ENCODE measurements at places on chromosomes 2 and 18.
A peak's percentile ranks its signal among the peaks of the same experiment; 100 is the strongest.

DNA sequence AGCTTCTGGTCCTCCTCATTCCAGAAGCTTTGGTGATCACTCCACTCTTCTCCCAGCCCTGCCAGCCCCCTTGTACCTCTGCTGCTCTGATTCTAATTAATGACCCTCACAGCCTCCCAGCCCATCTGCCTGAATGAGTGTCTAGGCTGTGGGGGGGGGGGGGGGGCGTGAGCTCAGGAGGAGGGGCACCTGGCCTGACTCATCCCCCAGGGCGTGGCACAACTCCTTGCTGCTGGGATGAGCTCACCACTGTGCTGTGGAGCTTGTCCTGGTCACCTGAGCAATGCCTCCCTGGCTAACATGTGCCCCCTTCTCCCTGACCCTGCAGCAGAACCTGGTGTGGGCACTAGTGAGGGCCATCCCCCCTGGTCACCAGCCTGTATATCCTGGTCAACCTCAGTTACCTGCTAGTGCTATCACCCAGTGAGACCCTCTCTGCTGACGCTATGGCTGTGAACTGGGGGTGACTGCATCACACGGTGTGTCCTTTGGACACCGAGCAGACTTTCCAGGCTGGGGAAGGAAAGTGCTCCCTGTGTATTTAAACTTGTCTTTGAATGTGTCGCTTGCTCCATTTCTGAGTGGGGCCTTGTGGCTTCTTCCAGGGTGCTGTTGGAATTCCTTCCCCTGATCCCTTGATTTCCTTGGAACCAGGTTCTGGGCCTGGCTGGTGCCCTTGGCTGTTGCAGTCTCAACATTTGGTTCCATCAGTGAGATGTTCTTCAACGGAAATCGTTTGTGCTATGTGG is 41.5 kb upstream of the PUM2 start:
- DNase-seq, result no peak

DNA sequence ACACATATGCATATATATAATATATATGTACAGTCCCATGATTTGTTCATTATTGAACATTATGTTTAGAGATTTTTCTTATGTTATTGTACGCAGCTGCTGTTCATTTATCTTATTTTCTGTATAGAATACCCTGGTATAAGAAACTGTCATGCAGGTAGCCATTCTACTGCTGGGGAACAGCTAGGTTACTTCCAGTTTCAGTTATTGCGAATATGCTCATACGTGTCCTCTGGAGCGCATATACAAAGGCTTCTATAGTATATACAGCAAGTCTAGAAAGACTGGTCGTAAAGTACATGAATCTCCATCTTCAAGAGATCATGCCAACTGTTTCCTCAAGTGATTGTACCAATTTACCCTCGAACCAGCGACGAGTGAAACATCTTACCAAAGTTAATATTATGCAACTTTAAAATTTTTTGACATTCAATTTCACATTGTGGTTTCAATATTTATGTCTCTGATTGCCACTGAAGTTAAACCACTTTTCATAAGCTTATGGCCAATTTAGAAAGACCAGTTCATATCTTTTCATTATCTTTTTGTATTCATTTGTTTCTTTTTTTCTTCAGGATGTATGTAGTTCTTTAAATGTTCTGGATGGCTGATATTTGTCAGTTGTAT is 53.5 kb downstream of the RDH14 start:
- DNase-seq, result no peak

DNA sequence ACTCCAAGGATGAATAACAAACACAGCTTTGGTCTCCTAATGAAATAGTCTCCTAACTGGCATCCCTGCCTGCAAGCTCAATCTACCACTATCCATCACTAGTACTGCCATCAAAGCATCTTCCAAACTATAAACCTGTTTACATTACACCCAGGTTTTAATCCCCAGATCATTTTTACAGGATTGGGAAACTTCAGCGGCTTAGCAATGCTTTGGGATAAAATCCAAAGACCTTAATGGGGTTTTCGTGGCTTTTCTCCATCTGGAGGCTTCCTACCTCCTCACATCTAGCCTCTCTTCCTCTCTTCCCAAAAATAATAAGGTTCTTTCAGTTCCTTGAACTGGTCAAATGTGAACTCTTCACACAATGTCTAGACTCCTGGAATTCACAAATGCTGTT is 92.2 kb upstream of the SETBP1 start:
- DNase-seq, result no peak

GRCh38 chr2:25339211-25339674 is 2.5 kb downstream of the DNMT3A start:
- no peak for DNase-seq

- no peak for DNase-seq
These were observed 261.1 kb upstream of the ZEB2 start for GRCh38 chr2:144780983-144781382.

GRCh38 chr2:14866736-14867352 is 234.3 kb downstream of the LRATD1 start:
- no peak for DNase-seq

DNA sequence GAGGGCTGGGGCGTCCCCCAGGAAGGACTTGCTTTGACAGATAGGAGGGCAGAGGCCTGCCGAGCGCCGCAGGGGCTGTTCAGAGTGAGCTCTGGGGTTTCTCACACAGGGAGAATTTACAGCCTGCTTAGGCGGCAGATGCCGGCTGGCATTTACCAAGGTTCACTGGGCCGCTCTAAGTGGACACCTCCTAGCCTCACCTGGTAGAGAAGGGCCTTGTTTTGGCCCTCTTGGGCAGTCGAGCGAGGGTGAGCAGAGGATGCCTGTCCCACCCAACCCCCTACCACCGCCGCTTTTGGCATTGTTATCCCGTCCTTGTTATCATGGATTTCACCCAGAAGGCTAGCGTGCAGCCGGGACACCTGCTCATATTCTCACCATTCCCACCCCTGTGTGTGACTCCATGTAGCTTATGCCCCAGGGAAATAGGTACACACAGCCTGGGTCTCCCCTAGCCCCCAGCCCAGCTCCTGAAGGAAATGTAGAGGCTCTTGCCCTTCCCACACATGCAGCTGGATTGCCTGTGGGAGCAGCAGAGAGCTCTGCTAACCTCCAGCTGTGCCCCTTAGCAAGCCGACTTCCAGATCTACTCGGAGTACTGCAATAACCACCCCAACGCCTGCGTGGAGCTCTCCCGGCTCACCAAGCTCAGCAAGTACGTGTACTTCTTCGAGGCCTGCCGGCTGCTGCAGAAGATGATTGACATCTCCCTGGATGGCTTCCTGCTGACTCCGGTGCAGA is 52.4 kb downstream of the FAM168B start:
- no peak for DNase-seq

- no peak for DNase-seq
These were observed 30.0 kb upstream of the HS6ST1 start for GRCh38 chr2:128348701-128349100.

- DNase-seq, result no peak
These were observed 16.1 kb downstream of the NFATC1 start for GRCh38 chr18:79411614-79412526.

DNA sequence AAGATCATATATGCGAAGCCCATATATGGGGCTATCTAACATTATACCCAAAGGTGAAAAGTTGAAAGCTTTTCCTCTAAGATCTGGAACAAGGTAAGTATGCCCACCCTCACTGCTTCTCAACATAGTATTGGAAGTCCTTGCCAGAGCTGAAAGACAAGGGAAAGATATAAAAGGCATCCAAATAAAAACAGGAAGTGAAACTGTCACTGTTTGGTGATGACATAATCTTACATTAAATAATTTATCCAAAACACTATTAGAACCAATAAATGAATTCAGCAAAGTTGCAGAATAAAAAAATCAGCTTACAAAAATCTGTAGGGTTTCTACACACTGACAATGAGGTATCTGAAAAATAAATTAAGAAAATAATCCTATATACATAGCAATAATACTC is 205.8 kb downstream of the INSIG2 start:
- DNase-seq, result no peak

GRCh38 chr2:54271843-54272627 is 16.0 kb upstream of the TSPYL6 start:
- DNase-seq, result no peak

- no peak for DNase-seq
These were observed 14.4 kb downstream of the ZCCHC2 start for GRCh38 chr18:62537042-62537894.

- no peak for DNase-seq
These were observed 457.2 kb upstream of the HS6ST1 start for GRCh38 chr2:128775914-128776285.

GRCh38 chr2:219509780-219510511 is 4.3 kb upstream of the ASIC4 start:
- DNase-seq, result peak; percentile 49

DNA sequence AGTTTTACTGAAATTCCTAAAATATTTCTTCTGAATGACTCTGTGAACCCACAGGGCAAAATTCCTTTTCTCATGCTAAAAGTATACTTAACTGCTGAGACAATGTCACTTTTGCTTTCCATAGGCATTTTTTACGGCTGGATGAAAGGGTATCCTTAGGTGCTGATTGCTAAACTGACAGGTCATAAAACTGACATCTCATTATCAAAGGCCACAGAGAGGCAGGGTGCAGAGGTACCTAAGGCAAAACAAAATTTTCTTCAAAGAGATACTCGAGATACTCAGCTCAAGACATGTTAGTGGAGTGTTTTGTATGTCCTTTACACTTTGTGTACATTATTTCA is 62.0 kb upstream of the WDR75 start:
- no peak for DNase-seq

GRCh38 chr18:48925491-48925780 is 25.3 kb downstream of the SMAD7 start:
- no peak for DNase-seq

GRCh38 chr2:230773039-230773773 is 60.6 kb downstream of the CAB39 start:
- DNase-seq, result no peak

- no peak for DNase-seq
These were observed 151.0 kb downstream of the ACOXL start for GRCh38 chr2:110883406-110883805.

GRCh38 chr2:128323555-128323931 is 4.9 kb upstream of the HS6ST1 start:
- no peak for DNase-seq

DNA sequence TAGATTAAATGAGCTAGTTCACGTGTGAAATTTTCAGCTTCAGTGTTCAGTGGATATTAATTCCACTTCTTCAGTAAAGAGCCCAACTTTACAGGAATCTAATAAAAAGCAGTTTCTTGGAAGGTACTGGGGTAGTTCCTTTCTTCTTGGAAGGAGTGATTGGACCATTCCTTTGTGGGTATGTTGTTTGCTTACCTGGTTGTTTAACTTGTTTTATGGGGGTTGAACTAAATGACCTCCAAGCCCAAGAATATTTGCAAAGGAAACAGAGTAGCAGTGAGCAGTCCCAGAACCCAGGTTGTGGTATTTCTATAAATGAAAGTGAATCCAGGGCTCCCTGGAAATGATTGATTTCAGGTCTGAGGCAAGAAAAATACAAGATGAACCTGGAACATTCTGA is 31.4 kb downstream of the KCNJ13 start:
- no peak for DNase-seq

DNA sequence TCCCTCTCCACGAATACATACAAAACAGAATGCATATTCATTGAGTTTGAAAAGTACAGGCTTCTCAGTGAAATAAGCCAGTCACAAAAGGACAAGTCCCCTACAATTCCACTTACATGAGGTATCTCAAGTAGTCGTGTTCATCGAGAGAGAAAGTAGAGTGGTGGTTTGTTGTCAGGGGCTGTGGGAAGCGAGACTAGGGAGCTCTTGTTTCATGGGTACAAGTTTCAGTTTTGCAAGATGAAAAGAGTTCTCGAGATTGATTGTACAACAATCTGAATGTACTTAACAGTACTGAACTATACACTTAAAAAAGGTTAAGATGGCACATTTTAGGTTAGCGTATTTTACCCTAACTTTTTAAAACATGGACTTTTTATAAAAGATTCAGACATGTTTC is 71.5 kb upstream of the TTC39C start:
- DNase-seq, result no peak

DNA sequence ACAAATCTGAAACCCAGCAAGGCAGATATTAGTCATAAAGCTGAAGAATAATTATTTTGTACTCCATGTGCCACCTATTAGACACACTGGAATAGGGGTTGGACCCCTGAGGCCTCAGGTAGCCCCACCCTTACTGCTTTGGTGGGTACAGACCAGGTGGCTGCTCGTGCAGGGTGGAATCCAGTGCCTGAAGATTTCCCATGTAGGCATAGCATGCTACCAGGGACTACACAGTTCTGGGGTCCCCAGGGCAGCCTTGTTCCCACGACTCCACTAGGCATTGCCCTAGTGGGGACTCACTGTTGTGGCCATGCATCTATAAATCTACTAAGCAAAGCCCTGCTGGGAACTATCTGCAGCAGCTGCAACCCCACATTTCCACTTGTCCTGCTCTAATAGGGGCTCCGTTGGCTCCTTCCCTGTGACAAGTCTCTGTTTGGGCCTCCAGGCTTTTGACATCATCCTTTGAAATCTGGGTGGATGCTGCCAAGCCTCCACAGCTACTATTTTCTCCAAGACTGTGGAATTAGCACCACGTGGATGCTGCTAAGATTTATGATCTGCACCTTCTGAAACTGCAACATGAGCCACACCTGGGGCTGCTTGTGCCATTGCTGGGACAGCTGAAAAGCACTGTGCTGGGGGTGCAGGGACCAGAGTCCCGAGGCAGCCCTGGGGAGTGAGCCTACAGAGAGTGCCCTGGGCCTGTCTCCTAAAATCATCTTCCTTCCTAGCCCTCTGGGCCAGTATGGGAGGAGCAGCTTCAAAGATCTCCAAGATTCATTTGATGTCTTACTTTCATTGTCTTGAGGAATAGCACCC is 303.8 kb downstream of the FSIP2 start:
- DNase-seq, result no peak

DNA sequence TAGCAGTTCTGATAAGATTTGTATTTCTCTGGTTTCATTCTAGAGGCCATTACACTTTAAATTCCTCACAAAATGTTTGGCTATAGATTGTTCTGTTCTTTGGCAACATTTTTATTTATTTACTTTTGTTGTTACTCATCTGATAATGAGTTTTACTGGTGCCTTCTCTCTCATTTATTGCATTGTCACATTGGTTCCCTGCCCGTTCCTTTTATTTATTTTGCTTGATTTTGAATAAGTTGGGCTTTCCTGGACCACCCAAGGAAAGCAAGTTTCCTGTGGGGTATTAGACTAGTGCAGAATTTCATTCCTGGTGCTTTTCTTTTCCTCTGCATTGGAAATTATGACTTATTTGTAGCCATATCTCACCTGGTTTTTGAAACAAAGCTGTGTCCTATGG is 232.0 kb downstream of the SOCS6 start:
- DNase-seq, result no peak

Data from pons (tissue), 1 donor.